ENCODE measurements at places on chromosomes 5 and 9.

DNA sequence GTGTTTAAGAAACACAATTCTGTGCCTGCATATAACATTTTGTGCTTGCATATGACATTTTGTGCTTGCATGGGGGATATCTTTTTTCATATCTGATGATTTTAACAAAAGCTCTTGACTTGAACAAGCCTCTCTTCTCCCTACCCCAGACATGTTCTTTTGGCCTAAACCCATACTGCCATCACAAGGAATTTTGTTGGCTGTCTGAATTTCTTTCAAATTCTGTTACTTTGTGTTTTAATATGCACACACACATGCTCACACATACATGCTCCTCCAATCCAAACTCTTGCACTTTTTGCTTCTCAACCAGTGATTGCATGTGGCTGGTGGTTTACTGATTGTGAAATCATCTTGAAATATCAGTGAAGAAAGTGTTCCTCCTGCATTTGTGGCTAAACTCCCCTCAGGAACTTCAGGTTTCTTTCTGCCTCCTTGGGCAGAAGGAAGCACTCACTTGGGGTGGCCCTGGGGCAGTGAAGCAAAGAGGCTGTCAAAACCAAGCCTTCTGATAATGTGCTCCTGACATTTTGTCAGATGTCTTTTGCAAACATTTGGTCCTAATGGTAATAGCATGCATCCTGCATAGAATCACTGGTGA lies 377.2 kb upstream of the KLF4 start:
- no peak for DNase-seq

GRCh38 chr5:31827867-31828266 lies 188.9 kb downstream of the PDZD2 start:
- DNase-seq: no peak

DNA sequence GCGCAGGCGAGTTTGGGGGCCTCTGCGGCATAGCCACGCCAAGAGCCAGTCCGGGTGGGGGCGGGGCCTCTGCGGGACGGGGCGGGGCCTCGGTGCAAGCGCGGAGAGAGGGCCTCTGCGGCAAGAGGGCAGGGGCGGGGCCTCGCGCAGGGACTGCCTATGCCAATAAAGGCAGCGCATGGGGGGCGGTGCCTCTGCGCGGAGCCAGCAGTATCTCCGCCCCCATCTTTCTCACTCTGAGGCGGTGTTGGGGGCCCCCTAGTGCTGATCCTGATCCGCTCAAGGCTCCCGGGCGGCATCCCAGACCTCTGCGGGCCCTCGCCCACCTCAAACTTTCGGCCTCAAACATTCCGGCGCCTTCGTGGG lies 9.2 kb upstream of the GPRIN1 start:
- DNase-seq: peak; percentile 33

GRCh38 chr9:95217936-95218335 lies 99.6 kb downstream of the FANCC start:
- DNase-seq: no peak

GRCh38 chr9:131473198-131473885 lies 29.4 kb upstream of the POMT1 start:
- DNase-seq: no peak

Measured in stimulated activated CD8-positive, alpha-beta memory T cell treated with anti-CD3 and anti-CD28 coated beads, Interleukin-2, amount 100 ng/mL, for 1 hour (primary cell).